ENCODE measurements at places on chromosomes 2 and 18.

GRCh38 chr2:230893338-230893737 lies 28.6 kb downstream of the ITM2C start:
- DNase-seq, result no peak

DNA sequence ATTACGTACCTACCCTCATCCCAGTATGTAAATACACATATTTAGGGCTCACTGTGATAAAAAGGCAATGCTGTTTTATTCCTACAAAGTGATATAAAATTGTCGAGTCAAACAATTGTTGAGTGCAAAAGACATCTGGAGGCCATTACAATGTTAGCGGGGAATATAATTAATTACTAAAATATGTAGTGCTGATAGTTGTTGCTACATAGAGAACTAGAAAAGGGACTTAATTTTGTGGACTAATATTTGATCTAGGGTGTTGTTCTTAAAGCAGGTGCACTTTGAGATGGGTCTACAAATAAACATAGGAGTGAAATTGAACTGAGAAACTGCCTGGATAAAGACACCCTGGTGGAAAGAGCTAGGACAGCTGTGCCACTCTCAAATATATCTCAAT lies 300.1 kb downstream of the NOL4 start:
- no peak for DNase-seq

DNA sequence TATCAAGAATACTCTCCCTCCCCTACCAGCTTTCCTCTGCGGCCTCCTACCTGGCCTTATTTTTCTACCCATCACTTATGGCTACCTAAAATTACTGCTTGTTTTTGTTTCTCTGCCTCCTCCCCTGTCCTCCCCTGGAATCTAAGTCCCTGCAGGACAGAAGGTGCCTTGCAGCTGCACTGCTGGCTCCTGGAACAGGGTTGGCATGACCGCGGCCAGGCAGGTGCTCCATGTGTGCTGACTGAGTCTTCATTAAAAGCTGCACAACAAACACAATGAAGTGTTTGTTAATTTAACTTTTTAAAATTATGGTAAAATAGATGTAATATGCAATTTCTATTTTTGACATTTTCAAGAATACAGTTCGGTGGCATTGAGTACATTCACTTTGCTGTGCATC lies 171.9 kb upstream of the FHL2 start:
- no peak for DNase-seq

GRCh38 chr18:785242-785641 lies 26.8 kb downstream of the YES1 start:
- DNase-seq, result no peak

- DNase-seq, result no peak
These were observed 12.6 kb upstream of the FLACC1 start for GRCh38 chr2:201369775-201370174.

GRCh38 chr2:23053601-23054000 lies 331.4 kb upstream of the KLHL29 start:
- no peak for DNase-seq

- DNase-seq, result no peak
These were observed 111.8 kb downstream of the FSHR start for GRCh38 chr2:49042488-49042887.

- DNase-seq, result no peak
These were observed 157.0 kb downstream of the TDRD15 start for GRCh38 chr2:21280793-21281192.

DNA sequence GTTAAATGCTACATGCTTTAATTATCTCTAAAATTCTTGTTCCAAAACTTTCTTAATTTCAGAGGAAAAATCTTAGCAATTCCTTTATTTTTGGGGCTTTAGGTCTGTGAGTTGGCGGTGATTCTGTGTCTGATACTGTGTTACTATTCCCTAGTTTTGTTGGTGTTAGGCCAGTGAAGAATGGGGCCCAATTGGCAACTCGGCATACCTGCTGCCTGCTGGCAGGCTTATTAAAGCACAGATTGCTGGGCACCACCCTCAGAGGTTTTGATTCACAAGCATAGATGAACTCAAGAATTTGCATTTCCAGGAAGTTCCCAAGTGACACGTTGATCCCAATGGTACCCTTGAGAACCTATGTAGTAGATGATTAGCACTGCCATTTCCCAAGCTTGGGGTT lies 101.6 kb downstream of the OSBPL6 start:
- no peak for DNase-seq

GRCh38 chr2:30701782-30702181 lies 105.5 kb downstream of the CAPN13 start:
- DNase-seq, result peak; percentile 32
